ENCODE measurements at places on chromosomes 2 and 18.

- no peak for DNase-seq
Measured at GRCh38 chr2:99821039-99821438, 321.4 kb downstream of the AFF3 start.

GRCh38 chr2:181185948-181186347 is 205.5 kb downstream of the UBE2E3 start:
- DNase-seq = no peak

GRCh38 chr2:45067859-45068570 is 58.8 kb upstream of the SIX2 start:
- no peak for DNase-seq

- no peak for DNase-seq
Measured at GRCh38 chr18:62071071-62071470, 115.8 kb downstream of the PIGN start.

- no peak for DNase-seq
Measured at GRCh38 chr18:8800876-8801262, 95.5 kb downstream of the MTCL1 start.

DNA sequence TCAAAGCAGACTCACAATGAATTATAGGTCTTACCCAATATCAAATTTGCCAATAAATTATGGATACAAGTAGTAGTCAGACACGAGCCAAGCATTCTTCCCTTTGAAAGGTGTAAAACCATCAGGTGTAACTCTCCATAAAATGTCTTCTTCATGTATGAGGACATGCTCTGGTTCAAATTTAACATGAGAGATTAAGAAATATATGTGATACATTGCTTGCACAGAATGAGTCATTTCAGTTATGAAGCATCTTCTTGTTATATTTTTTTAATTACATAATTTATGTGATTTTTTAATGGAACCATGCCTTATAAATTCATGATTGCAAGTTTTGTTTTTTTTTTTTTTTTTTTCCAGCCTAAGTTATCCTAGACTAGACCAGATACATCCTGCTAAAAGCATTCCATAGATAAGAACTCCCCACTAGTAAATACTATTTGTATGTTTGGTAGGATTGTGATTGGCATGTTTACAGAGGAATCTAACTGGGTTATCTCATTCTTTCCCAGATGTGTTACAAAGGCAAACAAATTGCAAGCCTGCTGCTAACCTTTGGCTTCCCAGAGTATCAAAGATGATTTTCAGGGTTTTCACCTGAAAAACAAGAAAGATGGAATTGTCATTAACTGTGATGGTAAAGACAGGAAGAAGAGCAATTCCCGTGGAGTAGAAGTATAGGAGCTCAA is 621.9 kb downstream of the XIRP2 start:
- no peak for DNase-seq

GRCh38 chr2:105712166-105712915 is 32.4 kb upstream of the NCK2 start:
- DNase-seq = no peak

DNA sequence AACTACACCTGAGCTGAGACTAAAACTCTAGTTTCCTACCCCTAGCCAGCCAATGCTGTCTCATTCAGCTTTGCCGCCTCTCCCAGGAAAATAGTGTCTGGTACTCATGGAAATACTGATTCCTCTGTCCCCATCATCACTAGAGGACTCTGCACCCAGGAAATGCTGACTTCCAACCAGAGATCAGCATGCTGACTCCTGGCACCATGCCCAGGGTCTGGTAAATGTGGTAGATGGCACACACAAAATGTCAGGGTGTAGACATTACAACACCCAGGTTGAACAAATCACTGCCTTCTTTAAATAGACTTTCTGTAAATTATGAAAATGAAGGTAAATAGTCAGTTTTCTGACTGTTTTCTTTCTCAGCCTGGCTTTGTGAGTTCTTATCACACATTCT is 307.3 kb upstream of the CHAC2 start:
- DNase-seq = no peak

- no peak for DNase-seq
Measured at GRCh38 chr2:239366740-239367139, 34.1 kb downstream of the HDAC4 start.

DNA sequence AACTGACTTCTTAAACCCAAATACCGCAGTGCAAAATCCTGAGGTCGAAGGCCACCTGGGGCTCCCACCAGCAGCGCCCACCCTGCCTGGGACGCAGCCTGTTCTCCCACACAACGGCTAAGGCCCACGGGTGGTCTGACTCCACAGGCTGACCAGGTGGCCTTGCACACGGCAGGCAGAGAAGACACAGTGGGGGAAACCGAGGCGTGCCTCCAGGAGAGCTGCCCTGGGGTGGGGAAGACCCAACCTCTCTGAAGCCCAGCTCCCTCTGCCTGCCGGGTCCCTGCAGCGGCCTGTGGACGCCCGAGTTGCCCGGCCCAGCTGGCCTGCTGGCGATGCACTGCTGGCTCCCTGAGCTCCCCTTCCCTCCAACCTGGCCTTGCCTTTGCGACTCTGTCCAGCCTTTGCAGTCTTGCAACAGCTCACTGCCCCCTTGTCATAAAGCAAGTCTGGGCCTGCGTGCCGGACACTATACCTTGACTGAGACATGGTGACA is 9.7 kb upstream of the SEMA4C start:
- no peak for DNase-seq

DNA sequence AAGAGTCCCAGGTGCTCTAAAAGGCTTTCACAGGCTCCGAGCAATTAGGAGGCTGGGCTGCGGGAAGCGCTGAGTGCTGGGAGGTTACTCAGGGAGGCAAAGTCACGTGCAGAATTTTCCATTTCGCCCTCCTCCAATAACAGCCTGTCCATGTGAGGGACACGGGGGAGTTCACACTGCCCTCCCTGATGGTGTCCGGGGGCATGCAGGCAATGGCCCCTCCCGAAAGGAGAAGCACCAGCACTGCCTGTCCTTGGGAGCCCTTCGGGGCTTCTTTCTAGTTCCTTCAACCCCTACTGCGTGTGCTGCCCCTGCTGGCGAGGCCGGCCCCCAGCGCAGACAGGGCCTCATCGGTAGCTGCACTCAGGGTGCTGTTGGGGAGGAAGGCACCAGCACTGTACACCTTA is 63.1 kb upstream of the HPCAL1 start:
- no peak for DNase-seq

DNA sequence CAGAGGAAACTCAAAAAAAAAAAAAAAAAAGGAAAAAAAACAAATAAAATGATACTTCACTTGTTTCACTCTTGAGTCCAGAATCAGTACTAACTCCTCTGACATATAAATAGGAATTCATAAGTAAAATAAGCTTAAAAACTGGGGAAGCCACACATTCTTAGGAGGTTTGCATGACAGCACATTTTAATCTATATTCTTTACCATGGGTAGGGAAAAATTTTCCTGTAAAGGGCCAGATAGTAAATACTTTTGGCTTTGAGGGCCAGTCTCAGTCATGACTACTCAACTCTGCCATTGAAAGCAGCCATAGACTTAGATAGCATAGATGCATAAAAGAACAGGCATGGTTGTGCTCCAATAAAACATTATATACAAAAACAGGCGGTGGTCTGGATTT is 145.2 kb downstream of the BCL11A start:
- DNase-seq = no peak

DNA sequence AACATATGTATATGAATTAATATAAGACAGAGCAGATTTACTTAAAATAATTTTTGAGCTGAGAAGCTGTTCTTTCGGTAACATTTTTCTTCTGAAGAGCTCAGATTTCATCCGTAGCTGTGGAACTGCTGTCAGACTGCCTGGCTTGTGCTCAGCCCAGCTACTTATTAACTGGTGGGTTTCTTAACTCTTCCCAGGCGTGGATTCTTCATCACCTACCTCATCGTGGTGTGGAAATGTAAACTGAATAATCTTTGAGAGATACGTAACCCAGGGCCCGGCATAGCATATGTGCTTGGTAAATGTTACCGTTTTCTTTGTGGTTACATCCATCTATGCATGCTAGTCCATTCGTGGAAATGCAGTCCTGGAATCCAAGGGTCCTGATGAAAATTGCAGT is 145.0 kb downstream of the MCFD2 start:
- DNase-seq = no peak

GRCh38 chr2:95539836-95540235 is 52.0 kb upstream of the TRIM43 start:
- DNase-seq = no peak

DNA sequence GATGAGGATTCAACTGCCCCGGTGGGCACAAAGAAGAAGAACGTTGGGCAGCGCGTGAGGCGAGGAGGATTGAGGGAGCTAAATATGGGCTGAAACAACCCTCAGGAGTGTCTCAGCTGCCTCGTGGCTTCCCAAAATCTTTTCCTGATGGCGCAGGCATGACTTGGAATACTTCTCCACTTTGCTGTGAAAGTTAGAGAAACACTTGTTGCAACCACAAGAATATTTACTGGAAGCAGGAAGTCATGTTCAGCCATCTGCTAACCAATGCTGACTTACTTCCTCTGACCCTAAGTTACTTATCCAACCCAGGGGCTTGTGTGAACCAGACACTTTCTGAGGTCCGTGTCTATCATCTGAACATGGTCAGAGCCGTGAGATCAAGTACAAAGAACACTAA is 148.8 kb downstream of the ARL4C start:
- DNase-seq = no peak

DNA sequence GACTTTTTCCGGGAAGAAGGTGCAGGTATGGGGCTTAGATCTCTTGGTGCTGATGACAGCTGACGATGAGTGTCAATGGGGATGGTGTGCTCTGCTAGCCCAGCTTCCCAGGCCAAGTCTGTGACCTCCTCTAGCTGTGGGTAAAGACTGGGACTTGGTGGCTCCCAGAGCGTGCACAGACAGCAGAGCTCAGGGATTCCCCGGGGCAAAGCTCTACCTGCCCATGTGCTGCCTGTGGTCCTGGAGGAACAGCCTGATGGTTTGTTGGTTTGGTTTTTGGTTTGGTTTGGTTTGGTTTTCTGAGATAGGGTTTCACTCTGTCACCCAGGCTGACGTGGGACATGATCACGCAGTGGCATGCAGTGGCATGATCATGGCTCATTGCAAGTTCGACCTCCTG is 19.2 kb downstream of the ATP6V1B1 start:
- no peak for DNase-seq

DNA sequence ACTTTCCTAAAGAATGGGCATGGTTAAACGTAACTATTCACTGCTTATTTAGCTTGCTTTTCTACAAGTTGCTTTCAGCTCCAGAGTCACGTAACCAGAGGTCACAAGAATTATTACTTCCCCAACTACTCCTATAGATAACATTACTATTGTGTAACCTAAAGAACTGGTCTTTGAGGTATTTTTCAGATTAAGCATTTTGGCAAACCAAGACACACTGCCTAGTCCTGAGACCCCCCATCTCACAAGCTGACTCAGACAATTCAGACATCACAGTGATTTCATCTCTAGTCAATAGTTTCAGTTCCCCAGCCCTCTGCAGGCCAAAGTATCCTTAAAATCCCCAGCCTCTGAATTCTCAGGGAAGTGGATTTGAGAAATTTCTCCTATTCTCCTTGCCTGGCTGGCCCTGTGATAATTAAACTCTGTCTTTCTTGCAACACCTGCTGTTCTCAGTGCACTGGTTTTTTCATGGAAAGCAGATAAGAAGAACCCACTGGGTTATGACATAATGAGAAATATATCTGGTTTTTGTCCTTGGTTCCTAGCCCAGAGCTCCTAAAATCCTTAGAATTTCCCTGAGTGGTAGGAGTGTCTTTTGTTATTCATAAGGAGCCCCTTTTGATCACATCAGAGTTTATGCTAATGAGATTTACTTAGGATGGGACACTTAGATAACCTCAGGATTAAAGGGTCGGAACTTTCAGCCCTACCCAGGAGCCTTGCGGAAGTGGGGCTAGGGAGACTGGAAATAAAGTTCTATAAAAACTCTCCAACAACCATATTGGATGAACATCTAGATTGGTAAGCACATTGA is 1310.8 kb upstream of the CHAC2 start:
- DNase-seq = no peak

DNA sequence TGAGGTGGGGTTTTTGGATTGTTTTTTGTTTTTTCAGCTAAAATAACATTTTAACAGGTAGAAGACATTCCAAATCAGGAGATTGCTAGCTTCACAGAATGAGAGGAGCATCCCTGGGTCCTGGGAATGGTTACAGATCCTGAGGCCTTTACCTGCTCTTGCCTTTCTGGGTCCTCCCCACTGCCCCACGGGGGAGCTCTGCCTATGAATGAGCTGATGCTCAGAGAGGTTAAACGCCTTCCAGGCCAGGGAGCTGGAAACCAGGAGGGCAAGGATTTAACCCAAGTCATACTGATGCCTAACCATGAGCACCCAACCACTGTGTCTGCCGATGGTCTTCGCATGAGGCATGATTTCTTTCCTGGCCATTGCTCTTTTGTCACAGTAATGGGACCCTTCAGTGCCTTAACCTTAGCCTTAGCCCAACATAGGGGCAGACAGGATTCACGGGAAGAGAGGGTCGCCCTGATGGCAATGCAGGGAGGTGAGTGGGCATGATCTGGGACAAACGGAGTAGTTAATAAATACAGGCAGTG is 16.1 kb downstream of the MOCOS start:
- no peak for DNase-seq

DNA sequence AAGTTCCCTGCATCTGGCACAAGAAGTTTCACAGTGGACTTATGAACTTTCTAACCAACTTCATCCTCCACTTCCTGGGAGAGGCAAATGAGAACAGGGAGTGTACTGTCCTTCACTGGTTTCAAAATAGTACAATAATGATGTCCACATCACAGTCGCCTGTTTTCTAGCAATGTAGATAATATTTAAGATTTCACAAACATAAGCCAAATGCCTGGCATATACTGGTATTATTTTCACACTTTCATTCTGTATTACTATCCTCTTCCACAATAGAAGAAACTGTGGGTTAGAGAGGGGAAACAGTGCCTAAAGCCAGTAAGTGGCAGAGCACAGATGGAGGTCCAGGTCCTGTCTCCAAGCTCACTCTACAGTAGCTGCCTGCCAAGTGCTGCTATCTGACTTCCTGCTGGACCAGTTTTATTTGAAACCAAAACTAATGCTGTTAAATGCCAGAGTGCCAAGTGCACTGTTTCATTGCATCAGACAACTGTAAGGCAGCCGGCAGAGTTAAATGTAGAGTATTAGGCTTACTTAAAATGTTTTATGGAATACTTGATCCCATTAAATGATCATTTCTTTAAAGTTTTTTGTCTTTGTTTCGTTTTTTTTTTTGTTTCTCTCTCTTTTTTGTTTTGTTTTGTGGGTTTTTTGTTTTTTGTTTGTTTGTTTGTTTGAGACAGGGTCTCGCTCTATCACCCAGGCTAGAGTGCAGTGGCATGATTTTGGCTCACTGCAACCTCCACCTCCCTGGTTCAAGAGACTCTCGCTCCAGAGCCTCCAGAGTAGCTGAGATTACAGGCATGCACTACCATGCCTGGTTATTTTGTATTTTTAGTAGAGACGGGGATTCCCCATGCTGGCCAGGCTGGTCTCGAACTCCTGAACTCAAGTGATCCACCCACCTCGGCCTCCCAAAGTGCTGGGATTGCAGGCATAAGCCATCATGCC is 15.1 kb downstream of the COBLL1 start:
- DNase-seq = no peak

- DNase-seq = no peak
Measured at GRCh38 chr18:39805218-39805617, 2149.8 kb upstream of the PIK3C3 start.
